ENCODE measurements at places on chromosomes 11 and 22.

- no peak for DNase-seq
Measured at GRCh38 chr11:65952052-65952521, 6.8 kb downstream of the TSGA10IP start.

DNA sequence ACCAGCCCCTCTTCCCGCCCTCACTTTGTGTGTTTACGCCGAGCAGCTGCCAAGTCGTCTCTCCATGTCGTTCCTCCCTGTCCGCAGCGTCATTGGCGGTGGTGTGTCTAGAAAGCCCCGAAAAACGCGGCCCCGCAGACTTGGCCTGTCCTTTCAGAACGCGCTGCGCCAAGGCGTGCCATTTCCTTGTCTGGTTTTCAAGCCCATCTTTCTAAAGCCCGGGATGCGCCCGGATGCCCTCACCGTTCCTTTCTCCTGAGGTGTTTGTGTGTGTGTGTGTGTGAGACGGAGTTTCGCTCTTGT, 557 bp downstream of the MOV10L1 start:
- DNase-seq, result no peak

DNA sequence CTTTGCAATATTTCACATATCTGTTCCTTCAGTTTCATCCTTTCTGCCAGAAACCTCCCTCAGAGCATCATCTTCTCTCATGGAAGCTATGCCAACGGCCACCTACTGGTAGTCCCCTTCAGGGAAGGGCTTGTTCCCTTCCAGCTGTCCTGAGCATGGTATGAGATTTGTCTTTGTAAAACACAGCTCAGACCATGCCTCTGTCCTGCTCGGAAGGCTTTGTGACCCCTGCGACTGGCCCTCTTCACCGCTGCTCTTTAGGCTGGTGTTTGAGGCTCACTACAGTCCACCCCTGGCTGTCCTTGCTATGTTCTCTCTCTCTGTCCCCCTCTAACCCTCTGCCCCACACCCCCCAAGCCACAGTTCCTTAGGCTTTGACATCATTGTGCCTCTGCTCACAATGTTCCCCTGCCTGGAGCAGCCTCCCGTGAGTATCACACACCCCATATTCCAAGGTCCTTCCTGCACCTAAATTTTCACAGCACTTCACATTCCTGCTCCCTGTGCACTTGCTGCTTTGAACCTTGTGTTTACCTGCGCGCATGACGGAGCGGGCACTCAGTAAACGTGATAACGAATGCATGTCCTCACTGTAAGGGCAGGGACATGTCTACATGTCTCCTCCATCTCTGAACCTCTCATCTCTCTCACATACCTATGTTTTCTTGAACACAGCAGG, 24.0 kb upstream of the ACER3 start:
- no peak for DNase-seq

- peak; percentile 47 for DNase-seq
Measured at GRCh38 chr22:42747701-42748513, 27.2 kb upstream of the A4GALT start.

GRCh38 chr11:108871152-108871551, 206.3 kb downstream of the DDX10 start:
- DNase-seq, result peak; percentile 50

DNA sequence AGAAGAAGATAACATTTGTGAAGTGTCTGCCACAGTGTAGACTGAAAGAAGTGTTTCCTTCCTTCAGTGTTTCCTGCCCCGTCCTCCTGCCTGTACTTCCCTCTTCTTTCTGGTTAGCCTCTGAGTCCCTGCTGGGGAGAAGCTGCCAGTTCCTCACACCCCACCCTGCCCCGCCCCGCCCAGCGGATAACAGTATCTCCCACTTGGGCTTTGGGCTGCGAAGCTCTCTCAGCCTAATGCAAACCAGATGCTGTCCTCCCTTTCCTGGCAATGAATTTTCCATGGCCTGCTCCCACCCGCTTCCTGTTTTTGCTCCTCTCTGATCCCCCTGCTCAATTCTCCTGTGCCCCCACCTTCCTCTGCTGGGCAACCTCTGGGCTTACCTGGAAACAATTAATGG, 5.2 kb upstream of the RAB3IL1 start:
- DNase-seq, result no peak

- DNase-seq, result no peak
Measured at GRCh38 chr11:90192869-90193582, 29.8 kb downstream of the CHORDC1 start.

DNA sequence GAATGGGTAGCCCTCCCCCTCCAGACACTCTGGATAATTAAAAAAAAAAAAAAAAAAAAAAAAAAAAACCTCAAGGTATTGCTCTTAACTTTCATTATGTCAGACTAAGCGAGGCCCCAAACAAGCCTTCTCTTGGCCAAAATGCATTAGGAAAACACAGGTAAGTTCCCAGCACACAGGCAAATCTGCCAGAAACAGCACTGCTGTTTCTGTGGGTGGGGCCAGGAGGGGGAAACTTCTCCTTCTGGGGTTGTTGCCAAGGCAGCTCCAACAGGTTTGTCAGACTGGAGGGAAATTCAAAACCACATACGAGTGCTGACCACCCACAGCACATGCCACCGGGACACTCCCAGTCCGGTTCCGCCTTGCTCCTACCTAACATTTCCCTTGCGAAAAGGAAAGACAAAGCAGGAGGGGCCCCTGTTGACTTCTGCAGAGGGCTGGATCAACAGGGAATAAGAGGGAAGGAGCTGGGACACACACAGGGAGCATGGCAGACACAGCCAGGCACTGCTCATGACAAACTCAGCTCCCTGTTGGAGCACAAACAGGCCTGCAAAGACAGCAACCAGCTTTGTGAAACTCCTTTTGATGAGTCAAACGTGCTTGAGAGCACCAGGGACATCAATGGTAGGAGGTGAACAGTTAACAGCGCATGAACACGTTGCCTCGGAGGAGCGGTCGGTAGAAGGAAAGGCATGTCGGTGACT, 55.0 kb downstream of the MYH9 start:
- peak; percentile 87 for DNase-seq

DNA sequence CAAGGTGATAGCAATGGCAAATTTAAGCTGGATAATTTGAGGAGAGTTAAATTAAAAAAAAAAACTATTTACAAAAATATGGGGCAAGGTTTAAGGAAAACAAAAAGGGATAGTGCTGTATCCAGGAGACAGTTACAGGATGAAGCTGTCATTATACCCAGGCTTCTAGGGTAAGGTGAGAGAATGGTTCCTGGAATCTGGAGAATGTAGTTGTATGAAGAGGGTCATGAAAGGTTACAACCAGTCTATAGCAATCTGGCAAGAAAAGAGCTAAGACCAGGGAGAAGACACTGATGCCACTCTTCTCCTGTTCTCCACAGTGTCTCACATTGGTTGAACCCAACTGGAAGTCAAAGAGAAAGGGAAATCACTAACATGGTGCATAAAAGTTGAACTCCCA, 144.9 kb downstream of the SOX6 start:
- no peak for DNase-seq

DNA sequence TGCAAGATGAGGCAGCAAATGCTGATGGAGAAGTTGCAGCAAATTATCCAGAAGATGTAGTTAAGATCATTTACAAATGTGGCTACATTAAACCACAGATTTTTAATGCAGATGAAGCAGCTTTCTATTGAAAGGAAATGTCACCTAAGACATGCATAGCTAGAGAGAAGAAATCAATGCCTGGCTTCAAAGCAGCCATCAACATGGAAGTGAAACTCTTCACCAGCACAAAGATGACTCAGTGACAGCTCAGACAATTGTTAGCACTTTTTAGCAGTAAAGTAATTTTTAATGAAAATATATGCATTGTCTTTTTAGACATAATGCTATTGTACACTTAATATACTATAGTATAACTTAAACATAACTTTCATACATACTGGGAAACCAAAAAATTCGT, 71.4 kb downstream of the FANCF start:
- DNase-seq, result peak; percentile 12

DNA sequence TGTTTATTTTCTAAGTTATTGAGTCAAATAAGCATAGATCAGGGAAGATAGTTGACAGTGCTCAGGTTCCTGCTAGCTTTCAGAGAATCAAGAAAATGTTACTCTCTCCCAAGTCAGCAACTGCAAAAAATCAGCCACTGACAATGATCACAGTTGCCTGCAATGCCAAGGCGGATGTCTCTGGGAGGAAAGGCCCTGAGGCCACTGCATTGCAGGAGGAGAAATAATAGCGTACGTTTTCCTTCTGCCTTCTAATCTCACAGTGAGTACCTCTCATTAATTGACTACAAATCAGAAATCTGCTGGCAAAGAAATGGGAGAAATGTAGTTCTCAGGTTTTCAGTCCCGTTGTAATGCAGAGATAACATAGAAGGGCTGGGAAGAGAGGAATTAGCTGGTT, 54.0 kb upstream of the SPON1 start:
- DNase-seq, result no peak

GRCh38 chr11:14042686-14043465, 80.4 kb downstream of the SPON1 start:
- DNase-seq, result no peak

- no peak for DNase-seq
Measured at GRCh38 chr11:16976379-16976778, 37.8 kb downstream of the PLEKHA7 start.

DNA sequence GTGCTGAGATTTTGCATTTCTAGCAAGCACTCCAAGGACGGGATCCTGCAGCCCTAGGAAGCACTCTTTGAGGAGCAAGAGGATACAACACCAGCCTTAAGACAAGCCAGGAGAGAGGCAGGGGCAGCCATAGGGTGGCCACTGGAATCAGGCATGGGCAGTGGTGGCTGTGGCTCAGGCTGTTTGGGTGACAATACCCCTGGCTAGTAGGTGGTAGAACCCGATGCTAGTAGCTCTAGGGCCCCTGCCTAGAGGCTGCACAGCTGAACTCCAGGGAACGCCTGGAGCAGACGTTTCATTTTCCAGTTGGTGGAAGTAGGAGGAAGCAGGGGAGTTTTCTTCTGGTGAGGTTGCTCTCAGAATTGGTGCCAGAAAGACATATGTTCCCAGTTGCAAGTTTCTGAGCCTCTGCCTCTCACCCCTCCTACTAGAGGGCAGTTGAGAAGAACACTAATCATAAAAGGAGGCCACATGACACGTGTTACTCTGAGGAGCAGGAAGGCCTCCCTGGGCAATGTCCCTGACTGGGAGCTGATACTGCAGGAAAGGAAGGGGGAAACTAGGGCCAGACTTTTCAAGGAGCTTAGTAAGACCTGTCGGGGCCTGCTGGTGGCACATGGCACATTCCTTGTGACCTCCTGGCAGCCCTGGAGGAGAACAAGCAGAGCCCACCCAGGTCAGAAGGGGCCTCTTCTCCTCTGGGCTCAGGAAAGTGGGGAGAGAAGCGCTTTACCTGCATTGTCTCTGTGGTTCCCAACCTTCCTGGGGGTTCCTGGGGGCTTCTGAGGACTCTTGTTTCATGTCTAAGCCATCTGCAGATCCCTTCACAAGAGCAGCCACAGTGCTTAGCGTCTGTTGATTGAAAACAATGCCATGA, 56.6 kb upstream of the DRD2 start:
- DNase-seq, result no peak

- no peak for DNase-seq
Measured at GRCh38 chr11:101706541-101706940, 122.7 kb upstream of the TRPC6 start.

GRCh38 chr11:47915374-47915773, 65.0 kb upstream of the PTPRJ start:
- DNase-seq, result peak; percentile 27
